ENCODE measurements at places on chromosomes 11 and 22. TPM values are rescaled to one million over a fixed set of nuclear protein-coding genes. Genes with fewer than 3 reads are reported as not detected.

DNA sequence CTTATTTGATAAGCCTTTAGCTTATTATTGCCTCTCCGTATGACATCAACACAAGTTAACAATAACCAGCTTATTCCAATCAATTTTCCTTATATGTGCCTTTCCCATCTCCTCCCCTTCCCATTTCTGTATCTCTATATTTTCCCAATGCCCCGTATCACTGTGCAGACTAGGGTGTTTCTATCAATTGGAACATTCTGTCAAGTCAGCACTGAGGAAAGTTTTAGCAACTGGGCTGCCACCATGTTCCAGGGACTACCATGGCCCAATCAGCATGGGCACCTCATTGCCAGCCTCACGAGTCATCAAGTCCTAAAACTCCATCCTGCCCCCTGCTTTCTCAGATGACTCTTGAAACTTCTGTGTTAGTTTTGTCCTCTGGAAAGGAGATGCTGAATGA lies 973.1 kb upstream of the CNTN5 start:
- DNase-seq: no peak

DNA sequence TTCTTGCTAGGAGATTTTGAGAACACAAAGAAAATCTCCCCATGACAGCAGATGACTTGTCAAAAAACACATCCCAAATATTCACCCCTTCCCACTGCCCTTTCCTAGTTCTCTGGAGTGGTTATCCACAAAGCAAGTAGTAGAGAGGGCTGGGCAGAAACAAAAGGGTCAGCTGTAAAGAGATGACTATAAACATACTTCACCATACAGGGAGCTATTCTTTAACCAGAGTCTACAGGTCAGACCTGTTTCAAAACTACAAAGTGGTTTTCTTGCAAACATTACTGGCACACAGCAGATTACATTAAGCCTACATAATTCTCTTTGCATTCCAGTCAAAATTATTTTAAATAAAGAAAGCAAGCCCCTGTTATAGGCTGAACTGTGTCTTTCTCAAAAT lies 47.7 kb upstream of the NFRKB start:
- no peak for DNase-seq

The RAB36 gene
- total RNA-seq: 5.0 TPM

DNA sequence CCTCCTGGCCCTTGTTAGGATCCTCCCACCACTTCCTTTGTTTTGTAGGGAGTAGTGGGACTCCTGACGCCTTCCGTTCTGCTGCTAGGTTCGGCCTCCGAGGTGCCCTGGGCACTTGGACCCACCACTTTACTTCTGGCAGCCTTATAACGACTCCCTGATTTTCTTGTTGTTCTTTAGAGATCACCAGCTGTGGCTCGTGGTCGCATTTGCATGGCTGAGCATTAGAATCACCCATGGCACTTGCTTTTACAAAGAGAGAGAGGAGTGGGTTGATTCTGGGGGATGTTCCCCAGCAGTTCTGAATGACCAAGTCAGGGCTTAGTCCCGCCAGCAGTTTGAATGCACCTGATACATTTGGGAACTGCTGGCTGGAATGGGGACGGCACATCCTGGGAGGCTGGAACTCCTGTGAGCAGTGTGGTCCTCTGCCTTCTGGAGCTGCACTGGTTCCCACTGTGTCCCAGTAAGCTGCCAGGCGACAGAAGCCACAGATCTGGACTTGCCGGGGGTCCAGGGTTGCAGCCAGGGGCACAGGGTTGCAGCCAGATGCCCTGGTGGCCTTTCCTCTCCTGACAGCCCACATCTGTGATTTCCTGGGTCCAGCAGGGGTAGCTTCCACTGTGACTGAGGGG lies 4.1 kb downstream of the TUB start:
- DNase-seq: no peak

GRCh38 chr11:77213029-77213579 lies 85.1 kb downstream of the MYO7A start:
- DNase-seq: no peak

DNA sequence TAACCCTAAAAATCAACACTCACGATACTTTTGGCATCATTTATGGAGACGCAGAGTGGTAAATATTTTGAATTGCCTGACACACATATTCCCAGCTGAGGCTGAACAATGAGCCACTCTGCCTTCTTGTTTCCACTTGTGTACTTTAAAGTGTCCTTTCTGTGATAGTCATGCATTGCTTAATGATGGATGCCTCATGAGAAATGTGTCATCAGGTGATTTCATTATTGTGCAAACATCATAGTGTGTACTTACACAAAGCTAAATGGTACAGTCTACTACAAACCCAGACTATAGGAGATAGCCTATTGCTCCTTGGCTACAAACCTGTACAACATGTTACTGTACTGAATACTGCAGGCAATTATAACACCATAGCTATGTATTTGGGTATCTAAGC lies 44.2 kb downstream of the MRE11 start:
- peak; percentile 60 for DNase-seq

The H19 gene
- total RNA-seq: 0.70 TPM

GRCh38 chr11:103602840-103603239 lies 433.6 kb upstream of the DDI1 start:
- no peak for DNase-seq

DNA sequence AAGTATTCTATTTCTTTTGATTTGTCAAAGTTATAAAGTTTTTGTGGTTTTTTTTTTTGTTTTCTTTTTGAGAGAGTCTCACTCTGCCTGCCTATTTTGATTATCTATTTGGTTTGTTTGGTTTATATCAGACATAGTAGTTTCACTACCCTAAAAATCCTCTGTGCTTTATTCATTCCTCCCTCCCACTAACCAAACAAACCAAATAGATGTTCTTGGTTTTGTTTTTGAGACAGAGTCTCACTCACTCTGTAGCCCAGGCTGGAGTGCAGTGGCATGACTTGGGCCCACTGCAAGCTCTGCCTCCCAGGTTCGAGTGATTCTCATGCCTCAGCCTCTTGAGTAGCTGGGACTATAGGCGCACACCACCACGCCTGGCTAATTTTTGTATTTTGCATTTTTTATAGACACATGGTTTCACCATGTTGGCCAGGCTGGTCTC lies 67.9 kb downstream of the ENTHD1 start:
- no peak for DNase-seq

GRCh38 chr11:124758355-124759265 lies 3.5 kb downstream of the ESAM start:
- DNase-seq: peak; percentile 27

GRCh38 chr22:45435544-45436139 lies 22.1 kb downstream of the RIBC2 start:
- peak; percentile 69 for DNase-seq

- DNase-seq: peak; percentile 85
Observed at GRCh38 chr11:5364214-5364613, 12.9 kb downstream of the OR51B6 start.

DNA sequence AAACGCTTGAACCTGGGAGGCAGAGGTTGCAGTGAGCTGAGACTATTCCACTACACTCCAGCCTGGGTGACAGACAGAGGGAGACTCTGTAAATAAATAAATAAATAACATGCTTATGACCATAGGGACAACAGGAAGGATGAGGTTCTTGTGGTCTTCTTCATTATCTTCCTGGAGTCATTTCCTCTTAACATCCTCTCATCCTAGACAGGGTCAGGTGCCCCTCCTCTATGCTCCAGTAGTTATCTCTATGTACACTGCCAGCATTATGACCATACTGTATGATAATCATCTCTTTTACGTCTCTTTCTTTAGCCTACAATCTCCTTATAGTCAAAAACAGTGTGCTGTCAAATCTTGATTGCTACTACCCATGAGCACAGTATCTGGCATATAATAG lies 17.7 kb downstream of the RAB30 start:
- DNase-seq: no peak

DNA sequence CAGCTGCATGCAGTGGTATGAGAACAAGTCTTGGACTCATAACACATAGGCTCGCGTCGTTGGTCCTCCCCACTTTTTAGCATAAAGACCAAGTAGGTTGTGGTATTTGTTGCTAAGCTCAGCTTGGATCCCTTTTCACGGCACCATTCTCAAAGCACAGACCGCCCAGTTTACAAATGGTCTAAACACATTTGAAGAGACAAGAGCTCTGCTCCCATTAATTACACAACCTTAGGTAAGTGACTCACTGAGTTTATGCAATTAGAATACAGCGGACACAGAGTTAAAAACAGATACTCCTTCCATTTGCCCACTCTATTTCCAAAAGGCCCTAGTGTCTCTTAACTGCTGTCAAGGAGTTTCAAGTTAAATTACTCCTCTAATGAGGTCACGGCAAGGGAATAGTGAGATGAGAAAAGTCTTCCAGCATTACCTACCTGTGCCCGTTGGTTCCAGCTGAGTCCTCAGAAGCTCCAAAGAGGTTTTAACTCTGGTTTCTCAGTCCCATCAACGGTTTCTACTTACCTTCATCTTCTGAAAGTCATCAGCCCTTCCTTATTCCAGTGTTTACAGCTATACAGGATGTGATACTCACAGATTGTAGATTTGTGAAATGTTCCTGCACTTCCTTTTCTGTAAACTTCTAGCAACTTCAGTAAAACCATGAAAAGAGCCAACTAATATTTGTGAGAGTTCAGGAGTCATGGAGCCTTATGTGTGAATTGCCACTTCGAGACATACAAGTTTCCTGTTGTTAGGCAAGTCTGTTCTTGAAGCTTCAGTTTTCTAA lies at the start of gene MS4A6A:
MS4A6A (minus strand) TSS at position 543 of the 790 bp plus-strand sequence. CDS start 1,356 bp downstream, outside the sequence.
- DNase-seq: no peak

- no peak for DNase-seq
Observed at GRCh38 chr22:39514373-39514973, 5.9 kb upstream of the ATF4 start.

GRCh38 chr22:48845356-48845936 lies 982.2 kb downstream of the BRD1 start:
- no peak for DNase-seq

- peak; percentile 44 for DNase-seq
Observed at GRCh38 chr11:26905368-26905767, 88.5 kb upstream of the FIBIN start.

The MMP11 gene
- 12.2 TPM for total RNA-seq

- no peak for DNase-seq
Observed at GRCh38 chr11:7759010-7759409, 37.7 kb downstream of the OR5P2 start.

The TENM4 gene
- 13.3 TPM for total RNA-seq

DNA sequence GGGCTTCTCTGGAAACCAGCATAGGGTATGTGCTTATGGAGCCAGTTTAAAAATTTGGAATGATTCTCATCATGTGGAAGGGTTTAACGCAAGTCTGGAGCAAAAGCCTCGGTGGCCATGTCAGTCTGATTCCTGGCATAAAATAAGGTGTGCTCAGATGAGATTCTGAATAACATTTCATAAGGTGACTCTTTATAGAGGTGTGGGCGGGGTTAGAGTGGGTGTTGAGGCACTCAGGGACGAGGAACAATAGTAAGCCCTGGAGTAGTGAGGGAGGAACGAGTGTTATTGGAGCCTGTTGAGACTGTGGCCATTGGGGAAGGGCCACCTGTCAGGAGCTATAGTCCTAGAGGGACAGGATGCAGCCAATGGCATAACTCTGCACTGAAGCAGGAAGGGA lies 13.0 kb upstream of the KIRREL3 start:
- no peak for DNase-seq

The KCNJ11 gene
- total RNA-seq: not detected

DNA sequence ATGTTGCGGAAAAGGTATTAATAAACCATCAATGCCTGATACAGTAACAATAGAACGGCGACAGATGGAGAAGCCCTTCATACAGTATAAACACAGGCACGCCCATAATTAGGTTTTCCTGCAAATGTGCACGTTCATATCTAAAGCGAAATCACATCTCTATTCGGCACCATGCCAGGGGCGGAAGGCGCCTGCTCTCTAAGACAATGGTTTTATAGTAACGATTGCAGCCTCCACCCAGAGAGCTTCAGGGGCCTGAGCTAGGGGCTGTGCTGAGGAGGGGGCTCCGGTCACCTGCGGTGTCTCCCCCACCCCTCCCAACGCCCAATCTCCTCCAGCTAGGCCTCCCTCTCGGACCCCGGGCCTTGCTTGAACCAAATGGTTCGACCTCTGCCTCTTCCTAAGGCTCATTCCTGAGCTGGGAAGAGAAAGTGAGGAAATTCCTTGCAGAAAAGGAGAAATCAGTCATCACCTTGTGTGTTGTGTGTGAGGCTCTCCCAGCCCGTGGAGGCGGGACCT lies 9.6 kb downstream of the KRTAP5-5 start:
- no peak for DNase-seq

DNA sequence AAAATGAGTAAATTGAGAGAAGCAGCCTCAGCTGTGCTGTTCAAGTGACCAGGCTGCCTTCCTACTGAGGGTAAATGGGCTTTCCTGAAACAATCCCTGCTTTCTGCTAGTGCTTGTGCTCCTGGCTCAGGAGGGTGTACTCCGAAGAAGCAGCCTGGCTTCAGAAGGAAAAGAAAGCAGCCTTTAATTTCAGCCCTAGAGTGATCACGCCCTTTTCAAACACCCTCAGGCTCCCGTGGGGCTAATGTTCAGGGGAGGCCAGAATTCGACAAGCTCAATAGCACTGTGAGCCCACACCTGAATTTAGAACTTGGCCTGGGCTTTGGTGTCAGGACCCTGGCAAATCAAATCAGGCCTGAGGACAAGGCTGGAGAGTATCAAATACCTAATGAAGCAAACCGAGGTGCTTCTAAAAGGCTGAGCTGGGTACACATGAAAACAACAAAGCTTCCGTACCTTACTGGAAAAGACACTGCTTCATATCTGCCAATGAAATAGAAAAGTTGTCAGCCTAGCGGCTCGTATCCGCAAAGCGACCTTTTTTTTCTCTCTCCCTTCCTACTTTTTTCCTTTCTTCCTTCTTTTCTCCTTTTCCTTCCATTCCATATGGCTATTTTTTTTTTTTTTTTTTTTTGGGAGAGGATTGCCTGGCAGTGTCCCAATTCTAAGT lies 387.8 kb downstream of the SOX6 start:
- no peak for DNase-seq

DNA sequence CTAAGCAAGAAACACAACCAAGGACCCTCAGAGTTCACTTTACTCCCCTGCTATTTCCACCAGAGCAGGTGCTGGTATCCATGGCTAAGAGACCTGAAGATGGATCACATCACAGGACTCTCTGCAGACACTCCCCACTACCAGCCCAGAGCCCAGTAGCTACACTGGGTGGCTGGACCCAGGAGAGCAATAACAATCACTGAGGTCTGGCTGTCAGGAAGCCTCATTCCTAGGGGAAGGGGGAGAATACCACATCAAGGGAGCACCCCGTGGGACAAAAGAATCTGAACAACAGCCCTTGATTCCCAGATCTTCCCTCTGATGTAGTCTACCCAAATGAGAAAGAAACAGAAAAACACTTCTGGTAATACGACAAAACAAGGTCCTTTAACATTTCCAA lies 9.0 kb upstream of the MMP7 start:
- DNase-seq: no peak

GRCh38 chr11:124075492-124075840 lies 34.3 kb upstream of the OR10G7 start:
- no peak for DNase-seq

The MMP13 gene
- 3.9 TPM for total RNA-seq

The VSIG10L2 gene
- not detected for total RNA-seq

DNA sequence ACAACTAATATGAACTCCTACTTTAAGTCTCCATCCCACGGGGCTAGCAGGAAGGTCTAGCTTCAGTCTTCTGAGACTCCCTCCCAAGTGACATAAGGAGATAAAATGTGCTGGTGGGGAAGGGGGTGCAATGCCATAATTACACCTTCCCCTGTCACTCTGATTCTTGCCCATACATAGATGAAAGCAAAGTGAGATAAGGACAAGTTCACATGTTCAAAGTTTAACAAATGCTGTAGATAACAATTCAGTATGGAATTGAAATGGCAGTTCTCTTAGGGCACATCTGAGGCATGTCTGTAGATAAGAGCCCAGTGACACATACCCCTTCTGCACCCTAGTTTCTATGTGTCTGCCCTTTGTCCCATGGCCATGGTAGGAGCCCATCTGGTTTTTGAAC lies 38.2 kb upstream of the PANX1 start:
- no peak for DNase-seq

- no peak for DNase-seq
Observed at GRCh38 chr11:21888814-21889213, 304.1 kb upstream of the ANO5 start.
